ENCODE measurements at places on chromosomes 4 and X. TPM values are rescaled to one million over a fixed set of nuclear protein-coding genes. Genes with fewer than 3 reads are reported as not detected.

DNA sequence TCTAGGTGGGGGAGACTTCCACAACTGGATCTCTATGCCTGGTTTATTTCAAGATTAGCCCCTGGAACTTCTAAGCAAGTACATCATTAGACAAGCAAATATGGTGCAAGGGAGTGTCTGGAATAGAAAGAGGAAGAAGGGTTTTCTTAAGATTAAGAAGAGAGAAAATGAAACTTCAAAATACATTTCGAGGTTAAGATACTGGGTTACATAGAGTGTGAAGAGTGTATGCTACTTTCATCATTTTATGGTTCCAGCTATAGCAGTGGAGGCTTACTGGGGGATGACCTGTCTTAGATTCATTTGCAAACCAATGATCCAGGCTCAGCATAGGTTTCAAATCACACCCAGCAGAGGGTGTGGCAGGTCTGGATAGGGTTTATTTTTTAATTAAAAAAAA lies 144.4 kb upstream of the GATB start:
- H3K27me3 ChIP-seq = peaks cover 4% of the 10 kb centered on the region
- H3K36me3 ChIP-seq = peaks cover 5% of the 10 kb centered on the region
- DNase-seq = no peak
- peaks cover 2% of the 10 kb centered on the region for H3K4me1 ChIP-seq
- no peak overlapping the region for H3K4me3 ChIP-seq

The GAGE12J gene
- total RNA-seq = not detected

DNA sequence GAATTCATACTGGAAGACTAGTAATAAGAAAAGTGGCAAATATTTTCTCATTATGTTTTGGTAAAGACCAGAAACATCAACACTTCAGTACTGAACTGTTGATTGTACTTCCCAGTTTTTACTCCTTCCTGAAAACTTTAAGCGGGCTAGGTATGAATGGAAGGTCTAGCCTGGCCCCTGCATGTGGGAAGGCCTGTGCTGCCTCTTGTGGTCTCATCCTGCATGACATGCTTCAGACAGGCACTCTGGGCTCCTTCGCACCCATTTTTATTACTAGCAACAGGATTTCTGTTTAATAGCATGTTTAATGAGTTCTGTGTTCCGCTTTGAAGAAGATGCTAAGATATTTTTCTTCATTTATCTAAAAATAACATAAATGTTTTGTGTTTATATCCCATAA lies 279.1 kb downstream of the ANK2 start:
- no peaks in the 10 kb centered on the region for H3K4me1 ChIP-seq
- H3K27me3 ChIP-seq = peaks cover 22% of the 10 kb centered on the region
- no peak overlapping the region for H3K27ac ChIP-seq
- DNase-seq = no peak

The MAGED4B gene
- 4.5 TPM for total RNA-seq

The BOD1L1 gene
- 50.6 TPM for total RNA-seq

- peaks cover 22% of the 10 kb centered on the region for H3K36me3 ChIP-seq
- H3K27me3 ChIP-seq = no peaks in the 10 kb centered on the region
- DNase-seq = no peak
- H3K4me3 ChIP-seq = no peak overlapping the region
These were observed 51.9 kb upstream of the STX18 start for GRCh38 chr4:4593596-4594284.

- no peak for DNase-seq
- no peaks in the 10 kb centered on the region for H3K4me1 ChIP-seq
- H3K4me3 ChIP-seq = no peak overlapping the region
- no peak overlapping the region for H3K27ac ChIP-seq
- no peaks in the 10 kb centered on the region for H3K36me3 ChIP-seq
- H3K27me3 ChIP-seq = no peaks in the 10 kb centered on the region
These were observed 181.0 kb upstream of the TLL1 start for GRCh38 chr4:165692082-165692481.

GRCh38 chr4:142556570-142557238 lies 289.4 kb downstream of the INPP4B start:
- no peak overlapping the region for H3K4me3 ChIP-seq
- no peak for DNase-seq
- no peak overlapping the region for H3K27ac ChIP-seq
- H3K27me3 ChIP-seq = no peaks in the 10 kb centered on the region
- peaks cover 12% of the 10 kb centered on the region for H3K4me1 ChIP-seq

DNA sequence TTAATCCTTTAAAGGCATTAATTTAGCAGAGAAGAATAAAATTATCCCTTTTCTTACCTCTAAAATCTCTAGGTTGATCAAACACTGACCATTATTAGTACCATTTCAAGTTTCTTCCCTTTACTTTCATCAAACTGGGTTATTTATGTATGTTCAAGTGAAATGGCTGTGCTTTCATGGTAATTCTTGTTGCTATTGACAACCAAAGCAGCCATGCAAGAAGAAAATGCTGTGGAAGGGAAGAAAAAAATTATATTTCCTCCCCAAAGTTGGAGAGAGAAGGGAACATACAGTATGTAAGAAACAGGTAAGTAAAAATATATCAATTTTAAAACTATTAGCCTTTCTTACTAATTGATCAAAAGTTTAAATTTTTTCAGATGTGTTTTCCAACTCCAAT lies 16.2 kb downstream of the NPNT start:
- no peak overlapping the region for H3K27ac ChIP-seq
- H3K27me3 ChIP-seq = peaks cover 17% of the 10 kb centered on the region
- H3K4me3 ChIP-seq = no peak overlapping the region
- H3K36me3 ChIP-seq = no peaks in the 10 kb centered on the region

DNA sequence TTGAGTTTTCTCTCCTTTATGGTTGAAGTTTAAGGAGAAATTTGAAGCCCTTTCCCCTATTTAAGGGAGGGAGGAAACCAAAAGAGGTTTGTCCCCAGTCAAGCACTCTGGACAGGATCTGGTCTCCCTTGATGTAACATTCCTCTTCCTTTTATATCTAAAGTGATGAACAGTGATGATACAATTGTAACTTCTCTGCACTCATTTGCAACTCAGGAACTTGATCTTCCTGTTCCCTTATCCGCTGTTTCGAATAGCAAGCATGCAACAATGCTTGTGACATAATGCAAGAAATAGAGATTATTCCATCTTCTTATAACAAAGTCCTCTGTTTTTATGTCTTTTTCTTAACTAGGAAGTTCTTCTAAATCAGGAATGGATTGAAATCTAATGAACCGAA lies 18.3 kb downstream of the ALPK1 start:
- no peak for DNase-seq
- H3K4me3 ChIP-seq = no peak overlapping the region
- peaks cover 23% of the 10 kb centered on the region for H3K36me3 ChIP-seq
- peaks cover 15% of the 10 kb centered on the region for H3K4me1 ChIP-seq

DNA sequence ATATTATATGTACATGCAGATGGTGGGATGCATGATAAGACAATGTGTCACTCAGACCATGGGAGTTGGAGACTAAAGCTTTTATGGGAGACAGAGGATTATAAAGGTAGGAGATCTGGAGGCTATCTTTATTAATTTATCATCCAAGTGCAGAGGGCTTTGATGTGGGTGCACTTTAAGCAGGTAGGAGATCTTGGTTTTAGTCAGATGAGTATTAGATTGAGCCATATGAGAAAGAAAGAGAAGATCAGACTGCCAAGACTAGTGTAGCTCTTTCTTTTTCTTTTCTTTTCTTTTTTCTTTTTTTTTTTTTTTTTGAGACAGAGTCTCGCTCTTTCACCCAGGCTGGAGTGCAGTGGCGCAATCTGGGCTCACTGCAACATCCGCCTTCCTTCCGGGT lies 84.9 kb upstream of the CAMK2D start:
- H3K36me3 ChIP-seq = no peaks in the 10 kb centered on the region
- H3K4me3 ChIP-seq = no peak overlapping the region
- no peak for DNase-seq
- no peaks in the 10 kb centered on the region for H3K27me3 ChIP-seq

GRCh38 chr4:142402900-142403299 lies 443.2 kb downstream of the INPP4B start:
- H3K27me3 ChIP-seq = no peaks in the 10 kb centered on the region
- peaks cover 60% of the 10 kb centered on the region for H3K4me1 ChIP-seq
- peaks cover 27% of the 10 kb centered on the region for H3K36me3 ChIP-seq
- peak overlapping the region; percentile 78 for H3K27ac ChIP-seq

Data from activated naive CD8-positive, alpha-beta T cell treated with anti-CD3 and anti-CD28 coated beads, Interleukin-2, amount 10 ng/mL, durations not matched to agents 7 days and 5 days (primary cell).